Left renal pelvis (tissue), 4 donors: ENCODE measurements at places on chromosomes 16 and 17.

- DNase-seq = no peak
Measured at GRCh38 chr16:66400503-66401380, 26.4 kb upstream of the BEAN1 start.

DNA sequence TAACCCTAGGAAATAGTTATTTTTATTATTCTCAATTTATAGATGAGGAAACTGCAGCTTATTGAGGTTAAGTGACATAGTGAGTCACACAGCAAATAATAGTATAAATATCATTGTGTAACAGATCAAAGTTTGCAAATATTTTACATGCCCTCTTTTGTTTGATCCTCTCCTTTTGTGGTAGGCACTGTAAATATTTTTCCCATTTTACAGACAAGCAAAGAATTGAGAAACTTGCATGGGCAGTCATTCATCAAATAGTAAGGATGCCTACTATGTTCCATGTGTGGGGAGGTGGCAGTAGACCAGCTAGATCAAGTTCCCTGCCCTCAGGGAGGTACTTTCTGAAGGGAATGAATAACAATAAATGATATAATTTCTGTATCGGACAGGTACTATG, 173.0 kb downstream of the PHKB start:
- no peak for DNase-seq

DNA sequence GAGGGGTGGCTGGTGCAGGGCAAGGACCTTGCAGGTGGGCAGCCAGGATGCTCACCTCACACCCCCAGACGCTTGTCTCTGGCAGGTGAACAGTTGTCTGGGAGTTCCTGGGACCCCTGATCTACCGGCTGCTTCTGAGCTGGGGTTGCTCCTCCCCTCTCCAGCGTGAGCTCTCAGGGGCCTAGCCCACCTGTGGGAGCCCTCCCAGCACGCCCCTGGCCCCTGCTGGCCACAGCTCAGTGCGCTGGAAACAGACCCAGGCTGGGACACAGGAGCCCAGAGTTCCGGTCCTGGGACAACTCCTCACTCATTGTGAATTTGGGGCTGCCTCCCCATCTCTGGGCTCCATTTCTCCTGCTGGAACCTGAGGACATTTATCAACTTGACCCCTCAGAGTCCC, 30.3 kb downstream of the ARHGAP23 start:
- no peak for DNase-seq

GRCh38 chr17:81144423-81144781, 20.9 kb upstream of the PVALEF start:
- DNase-seq = no peak

- no peak for DNase-seq
Measured at GRCh38 chr17:79164913-79165695, 90.5 kb downstream of the ENGASE start.

DNA sequence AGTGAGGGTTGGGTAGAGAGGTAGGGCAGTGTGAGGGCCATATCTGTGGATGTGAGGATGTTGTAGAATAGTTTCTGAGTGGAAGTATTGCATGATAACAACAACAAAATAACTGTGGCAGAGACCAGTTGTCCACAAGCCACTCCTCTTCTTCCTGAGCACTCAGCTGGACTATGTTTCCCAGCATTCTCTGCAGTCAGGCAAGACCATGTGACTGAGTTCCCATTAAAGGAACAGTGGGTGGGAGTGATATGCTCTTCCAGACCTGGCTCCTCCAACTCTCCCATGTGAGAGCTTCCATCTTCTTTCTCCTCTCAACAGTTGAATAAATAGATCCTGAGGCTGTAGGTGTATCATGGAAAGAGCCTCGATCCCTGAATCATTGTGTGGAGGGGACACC, 272.4 kb downstream of the CBLN1 start:
- DNase-seq = no peak
